ENCODE measurements at places on chromosomes 2 and 18.

GRCh38 chr2:73091696-73092095 lies 20.2 kb upstream of the SFXN5 start:
- DNase-seq: no peak

GRCh38 chr18:21444465-21445212 lies 155.9 kb downstream of the ESCO1 start:
- no peak for DNase-seq

DNA sequence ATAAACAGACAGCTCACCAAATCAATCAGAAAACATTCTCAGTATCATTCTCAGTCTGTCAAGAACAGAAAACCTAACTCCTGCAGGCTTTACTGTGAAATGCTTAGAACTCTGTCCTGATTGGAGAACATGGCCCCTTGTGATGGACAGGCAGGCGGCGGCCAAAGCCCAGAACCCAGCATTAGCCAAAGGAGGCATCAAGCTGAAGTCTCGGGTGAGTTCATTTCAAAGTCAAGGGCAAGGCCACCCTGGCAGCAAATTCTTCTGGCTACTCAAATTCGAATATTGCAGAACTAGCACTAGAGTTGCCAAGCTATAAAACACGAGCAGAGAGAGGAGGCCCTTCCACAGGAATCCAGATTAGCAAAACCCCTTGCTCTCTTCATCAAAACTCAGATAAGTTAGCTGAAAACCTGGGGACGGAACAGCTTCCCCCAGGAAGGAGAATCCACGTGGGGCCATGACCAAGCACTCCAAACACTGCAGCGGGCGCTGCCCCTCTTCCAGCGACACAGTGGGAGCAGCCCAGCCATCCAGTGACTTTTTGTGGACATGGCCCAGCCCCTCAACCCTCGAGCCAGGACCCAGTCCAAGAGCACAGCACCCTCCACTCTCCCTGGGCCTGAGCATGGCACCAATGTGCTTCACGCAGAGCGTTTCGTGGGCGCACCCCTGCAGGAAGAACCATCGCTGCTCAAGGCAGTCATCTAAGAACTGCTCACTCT lies 98.6 kb downstream of the HDAC4 start:
- DNase-seq: no peak

DNA sequence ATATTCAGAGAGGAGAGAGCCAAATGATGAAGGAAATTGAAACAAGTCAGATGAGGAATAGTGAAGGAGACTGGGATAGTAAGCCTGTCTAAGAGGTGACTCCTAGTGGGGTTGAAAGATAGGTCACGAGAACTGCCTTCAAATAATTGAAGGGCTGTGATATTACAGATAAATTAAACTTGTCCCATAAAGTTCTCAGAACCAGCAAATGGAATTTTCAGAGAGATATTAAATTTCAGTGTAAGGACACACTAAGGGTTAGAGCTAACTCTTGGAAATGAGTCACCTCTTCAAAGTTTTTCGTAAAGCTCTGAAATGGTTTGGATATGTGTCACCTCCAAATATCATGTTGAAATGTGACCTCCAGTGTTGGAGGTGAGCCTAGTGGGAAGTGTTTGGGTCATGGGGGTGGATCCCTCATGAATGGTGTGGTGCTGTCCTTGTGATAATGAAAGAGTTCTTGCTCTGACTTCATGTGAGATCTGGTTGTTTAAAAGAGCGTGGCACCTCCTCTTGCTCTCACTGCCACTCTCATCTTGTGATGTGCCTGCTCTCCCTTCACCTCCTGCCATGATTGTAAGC lies 87.3 kb downstream of the BABAM2 start:
- DNase-seq: peak; percentile 75

GRCh38 chr2:232878855-232879617 lies 9.0 kb downstream of the SNORC start:
- DNase-seq: no peak
